ENCODE measurements at places on chromosomes 5 and 9.
A peak's percentile ranks its signal among the peaks of the same experiment; 100 is the strongest.

- DNase-seq, result no peak
Measured at GRCh38 chr5:110853267-110853666, 114.5 kb downstream of the SLC25A46 start.

DNA sequence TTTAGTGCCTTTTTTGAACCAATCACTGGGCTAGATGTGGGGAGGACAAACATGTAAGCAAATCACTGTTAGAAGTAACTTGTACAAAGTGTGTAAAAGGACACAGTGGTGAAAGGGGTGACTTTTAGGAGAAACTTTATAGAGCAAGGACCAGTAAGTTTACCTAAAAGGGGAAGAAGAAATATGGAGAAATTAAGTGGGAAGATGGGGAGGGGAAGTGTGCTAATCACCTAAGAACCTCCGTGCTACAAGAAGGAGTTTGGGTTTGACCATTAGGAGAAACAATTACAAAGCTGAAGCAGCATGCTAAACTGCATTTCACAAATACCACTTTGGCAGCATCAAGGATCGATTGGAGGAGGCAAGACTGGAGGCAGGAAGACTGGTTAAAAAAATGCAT lies 17.3 kb downstream of the ITGA1 start:
- no peak for DNase-seq

GRCh38 chr9:33125871-33126823 lies 41.0 kb downstream of the B4GALT1 start:
- DNase-seq, result no peak

GRCh38 chr5:34587355-34588241 lies 68.5 kb upstream of the RAI14 start:
- peak; percentile 52 for DNase-seq

DNA sequence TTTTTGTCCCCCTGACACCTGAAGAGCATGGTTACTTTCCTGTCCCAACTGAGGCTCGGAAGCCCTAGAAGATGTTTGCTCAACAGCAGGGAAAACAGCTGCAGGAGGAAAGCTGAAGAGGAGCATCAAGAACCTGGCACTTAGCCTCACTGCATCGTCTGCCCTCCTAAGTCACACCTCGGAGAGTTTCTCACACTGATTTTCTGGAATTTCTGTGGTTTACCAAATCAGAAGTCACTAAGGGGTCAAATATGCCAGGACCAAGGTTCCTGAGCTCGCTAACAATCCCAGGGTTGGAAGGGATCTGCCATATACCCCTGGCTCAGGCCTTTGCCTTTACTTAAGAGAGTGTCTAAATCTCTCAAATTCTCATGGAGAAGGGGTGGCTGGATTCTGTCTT lies 5.3 kb downstream of the IL12B start:
- DNase-seq, result no peak

- no peak for DNase-seq
Measured at GRCh38 chr9:136850866-136851775, 1.0 kb upstream of the MAMDC4 start.

- no peak for DNase-seq
Measured at GRCh38 chr5:68544091-68544647, 328.6 kb downstream of the PIK3R1 start.

- DNase-seq, result peak; percentile 89
Measured at GRCh38 chr9:134662143-134662876, 20.7 kb downstream of the COL5A1 start.

GRCh38 chr9:6902423-6902822 lies 144.7 kb downstream of the KDM4C start:
- DNase-seq, result peak; percentile 12

- peak; percentile 22 for DNase-seq
Measured at GRCh38 chr5:142303565-142303964, 21.3 kb downstream of the SPRY4 start.

DNA sequence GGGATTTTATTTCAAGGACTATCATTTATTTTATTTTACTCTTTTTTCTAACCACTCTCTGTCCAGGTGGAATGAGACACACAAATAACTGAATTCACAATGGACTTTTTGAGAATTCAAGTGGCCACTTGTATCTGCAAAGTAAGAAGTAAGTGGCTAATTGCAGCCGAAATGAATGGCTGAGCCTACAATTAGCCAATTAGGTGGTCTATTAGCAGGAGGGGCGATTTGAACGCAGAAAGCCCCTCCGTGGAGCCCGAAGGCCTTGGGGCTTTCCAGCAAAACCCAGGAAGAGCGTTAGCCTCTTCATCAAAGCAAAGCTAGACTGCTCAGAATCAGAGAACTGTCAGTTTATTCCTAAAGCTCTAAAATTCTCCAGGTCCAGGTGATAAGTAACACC lies 176.9 kb downstream of the EBF1 start:
- no peak for DNase-seq

- peak; percentile 92 for DNase-seq
Measured at GRCh38 chr5:157265714-157266285, at the start of gene CYFIP2. CYFIP2 (plus strand) TSS chr5:157266123; CDS start chr5:157285362, 19,239 bp downstream.

DNA sequence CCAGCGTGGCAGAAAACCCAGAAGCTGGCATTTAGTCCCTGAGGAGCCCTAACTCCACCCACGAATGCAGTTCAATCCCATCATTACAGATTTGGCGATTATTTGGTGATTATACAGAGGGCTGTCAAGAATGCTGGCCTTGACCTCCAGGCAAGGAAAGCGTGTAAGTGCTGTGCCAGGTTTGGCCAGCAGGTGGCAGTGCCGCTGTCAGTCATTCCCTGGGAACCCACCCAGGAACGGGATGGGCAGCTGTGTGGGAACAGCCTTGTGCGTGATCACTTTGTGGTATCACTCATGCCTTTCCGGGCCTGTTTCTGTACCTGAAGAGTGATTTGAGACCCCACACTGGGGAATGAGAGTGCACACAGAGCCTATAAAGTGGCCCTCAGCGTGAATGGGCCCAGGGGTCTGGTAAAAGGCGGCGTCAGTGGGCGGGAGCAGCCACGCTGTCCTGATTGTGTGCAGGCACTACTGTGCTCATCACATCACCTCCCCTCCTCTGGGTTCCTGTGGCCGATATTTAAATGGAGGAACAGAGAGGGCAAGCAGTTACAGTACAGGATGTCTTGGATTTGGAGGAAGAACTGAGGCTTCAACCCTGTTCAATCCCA lies 215.6 kb downstream of the ROR2 start:
- peak; percentile 89 for DNase-seq

DNA sequence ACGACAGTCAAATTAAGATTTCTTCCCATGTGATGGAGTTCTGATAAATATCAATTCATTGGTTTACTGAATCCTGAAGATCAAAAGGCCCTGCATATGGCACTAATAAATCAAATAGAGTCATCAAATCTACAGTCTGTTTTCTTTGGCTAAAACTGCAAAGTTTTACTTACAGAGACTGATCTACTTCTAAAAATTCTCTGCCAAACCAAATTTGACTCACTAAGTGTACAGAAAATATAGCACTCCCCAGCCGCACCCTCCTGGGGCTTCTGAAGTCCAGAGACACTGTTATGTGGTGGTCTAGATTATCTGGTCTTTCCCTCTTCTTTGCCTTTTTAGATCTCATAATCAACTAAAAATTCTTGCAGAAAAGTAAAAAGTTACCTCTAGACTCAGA lies 237.7 kb downstream of the MLLT3 start:
- no peak for DNase-seq

GRCh38 chr9:129223551-129224208 lies 45.6 kb upstream of the IER5L start:
- no peak for DNase-seq

GRCh38 chr9:31323726-31324444 lies 1060.6 kb upstream of the ACO1 start:
- no peak for DNase-seq

DNA sequence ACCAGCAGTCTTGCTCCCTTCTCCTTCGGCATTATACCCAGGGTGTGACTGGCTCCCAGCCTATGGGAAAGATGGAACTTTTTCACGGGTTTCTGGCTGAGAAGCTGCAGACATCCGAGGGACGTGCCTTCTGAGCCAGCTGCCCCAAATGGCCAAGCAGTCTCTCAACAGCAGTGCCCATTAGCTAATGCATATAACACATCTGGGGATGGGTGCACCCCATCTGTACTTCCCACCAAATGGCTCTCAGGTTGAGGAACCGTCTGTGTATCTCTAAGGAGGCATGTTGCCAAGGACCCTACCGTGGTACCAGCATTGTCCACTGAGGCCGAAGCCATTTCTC lies 25.0 kb downstream of the C5orf15 start:
- DNase-seq, result no peak
